Activated CD4-positive, alpha-beta T cell treated with anti-CD3 and anti-CD28 coated beads, Interleukin-10, Interleukin-2, amounts not matched to agents 100 ng/mL and 50 ng/mL, durations not matched to agents 16 hours and 8 hours (primary cell): ENCODE measurements at places on chromosomes 1 and 21.
A peak's percentile ranks its signal among the peaks of the same experiment; 100 is the strongest.

DNA sequence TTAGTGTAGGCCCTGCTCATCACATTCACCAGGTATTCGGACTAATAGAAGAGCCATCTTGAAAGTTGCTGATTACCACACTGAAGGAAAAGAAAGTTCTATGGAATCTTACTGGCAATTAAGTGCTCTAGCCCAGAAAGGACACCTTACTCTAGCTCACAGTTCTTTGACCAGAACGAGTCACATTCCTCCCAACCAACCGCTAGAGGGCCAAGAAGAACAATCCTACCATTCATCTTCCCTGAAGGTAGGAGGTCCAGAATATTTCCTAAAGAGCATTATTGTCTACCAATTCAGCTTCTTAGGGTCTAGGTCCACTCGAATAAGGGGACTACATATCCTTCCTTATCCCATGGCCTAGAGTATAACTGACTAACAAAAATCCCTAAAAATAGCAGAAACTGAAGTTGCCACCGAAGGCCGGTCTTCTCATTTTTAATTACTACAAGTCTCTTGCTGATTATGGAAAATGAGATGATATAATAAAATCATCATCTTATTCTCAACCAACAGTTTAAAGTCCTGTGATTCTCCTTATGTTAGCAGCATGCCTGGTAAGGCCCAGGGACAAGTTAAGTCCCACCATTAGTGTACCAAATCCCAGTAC, 2.7 kb upstream of the FMO1 start:
- DNase-seq = peak; percentile 33

- no peak for DNase-seq
Measured at GRCh38 chr1:159753386-159753785, 27.4 kb upstream of the DUSP23 start.

GRCh38 chr1:227805606-227806197, 9.8 kb upstream of the PRSS38 start:
- DNase-seq = no peak

GRCh38 chr1:232457595-232457994, 172.3 kb downstream of the SIPA1L2 start:
- DNase-seq = peak; percentile 76

DNA sequence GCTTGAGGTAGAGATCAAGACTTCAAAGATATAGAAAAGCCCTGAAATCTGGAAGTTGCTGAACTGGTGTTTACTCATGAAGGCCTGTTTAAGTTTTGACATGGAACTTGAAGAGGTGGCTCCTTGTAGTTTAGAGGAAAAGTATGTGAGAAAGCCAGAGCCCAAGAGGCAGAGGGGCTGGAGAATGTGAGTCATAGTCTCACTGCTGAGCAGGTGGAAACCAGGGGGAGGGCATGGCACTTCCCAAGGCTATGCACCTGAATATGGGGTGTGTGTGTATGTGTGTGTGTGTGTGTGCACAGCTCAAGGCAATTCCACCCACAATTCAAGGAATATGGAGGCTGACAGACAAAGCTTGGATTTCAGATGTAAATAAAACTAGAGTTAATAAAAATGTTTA, 46.8 kb upstream of the C1orf198 start:
- DNase-seq = no peak

DNA sequence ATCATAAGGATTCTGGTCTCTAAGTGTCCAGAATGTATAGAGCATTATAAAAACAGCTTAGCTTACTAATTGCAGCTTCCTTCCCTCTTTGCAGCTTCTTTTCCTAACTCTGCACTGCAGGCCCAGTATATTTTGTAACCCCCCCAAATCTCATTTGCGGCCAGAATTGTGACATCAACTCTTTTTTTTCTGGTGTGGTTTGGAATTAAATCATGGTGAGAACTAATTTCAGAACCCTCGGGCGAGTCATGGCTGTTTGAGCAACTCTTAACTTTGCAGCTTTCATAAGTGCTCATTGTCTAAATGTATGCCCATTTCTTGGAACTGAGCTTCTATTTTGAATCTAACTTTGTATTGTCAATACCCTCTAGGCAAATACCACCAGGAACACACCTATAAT, 187.4 kb downstream of the CYYR1 start:
- no peak for DNase-seq

DNA sequence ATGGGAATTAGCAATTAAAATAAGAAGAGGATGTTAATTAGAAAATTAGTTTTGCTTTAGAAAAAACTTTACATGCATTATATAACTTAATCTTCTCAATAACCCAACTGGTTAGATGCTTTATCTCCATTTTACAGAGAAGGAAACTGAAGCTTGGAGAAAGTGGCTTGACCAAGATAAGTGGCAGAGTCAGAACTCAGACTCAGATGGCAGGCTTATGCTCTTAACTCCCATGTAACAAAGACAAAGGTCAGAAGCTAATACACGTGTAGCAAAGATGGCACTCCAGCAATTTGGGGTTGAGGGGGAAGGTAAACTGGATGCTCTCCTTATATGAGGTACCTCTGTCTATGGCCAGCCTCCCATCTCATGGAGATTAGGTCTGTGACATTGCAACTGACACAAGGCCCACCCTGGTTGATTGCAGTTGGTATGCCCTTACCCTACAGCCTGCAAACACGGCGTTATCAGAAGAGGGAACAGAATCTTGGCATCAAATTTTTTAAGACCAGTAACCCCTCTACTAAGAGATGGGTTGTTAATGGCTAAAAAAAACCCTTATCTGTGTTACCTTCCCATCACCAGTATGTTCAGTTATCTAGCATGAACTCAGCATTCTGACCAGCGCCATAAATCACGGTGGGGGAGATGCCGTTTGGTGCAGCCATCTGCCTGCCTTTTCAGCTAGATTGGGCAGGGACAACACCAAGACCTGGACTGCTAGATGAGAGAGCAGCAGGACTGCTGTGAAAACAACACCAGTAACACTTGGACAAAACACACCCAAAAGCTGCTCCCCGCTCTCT, 97.0 kb downstream of the UBR4 start:
- no peak for DNase-seq

- DNase-seq = peak; percentile 67
Measured at GRCh38 chr1:160623862-160624261, 23.0 kb downstream of the SLAMF1 start.
